ENCODE measurements at places on chromosomes 6 and 20.

- DNase-seq: no peak
Measured at GRCh38 chr20:54091120-54091480, 20.7 kb upstream of the BCAS1 start.

- peak; percentile 20 for DNase-seq
Measured at GRCh38 chr6:150072201-150072600, 3.3 kb upstream of the ULBP3 start.

- DNase-seq: no peak
Measured at GRCh38 chr20:58233393-58233792, 4.9 kb upstream of the ANKRD60 start.

DNA sequence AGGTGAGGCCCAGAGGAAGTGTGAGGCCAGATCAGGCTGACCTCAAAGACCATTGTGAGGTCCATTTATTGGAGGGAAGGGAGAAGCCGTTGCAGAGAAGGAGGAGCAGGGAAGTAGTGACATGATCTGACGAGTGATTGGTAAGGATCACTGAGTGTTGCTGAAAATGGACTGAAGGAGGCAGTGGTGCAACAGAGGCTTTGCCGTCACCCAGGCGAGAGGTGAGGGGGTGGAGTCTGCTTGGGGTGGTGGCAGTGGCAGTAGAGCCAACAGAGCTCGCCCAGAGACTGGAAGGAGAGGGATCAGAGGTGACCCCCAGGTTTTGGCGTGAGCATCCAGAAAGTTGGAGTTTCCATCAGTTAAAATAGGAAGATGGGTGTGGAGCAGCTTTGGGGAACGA is 67.9 kb upstream of the CLDN20 start:
- no peak for DNase-seq

GRCh38 chr20:34246126-34246626 is 5.0 kb downstream of the ASIP start:
- DNase-seq: no peak

- no peak for DNase-seq
Measured at GRCh38 chr6:27839626-27840475, 72.3 kb downstream of the OR2B2 start.

- no peak for DNase-seq
Measured at GRCh38 chr6:15338476-15338875, 92.6 kb downstream of the JARID2 start.

DNA sequence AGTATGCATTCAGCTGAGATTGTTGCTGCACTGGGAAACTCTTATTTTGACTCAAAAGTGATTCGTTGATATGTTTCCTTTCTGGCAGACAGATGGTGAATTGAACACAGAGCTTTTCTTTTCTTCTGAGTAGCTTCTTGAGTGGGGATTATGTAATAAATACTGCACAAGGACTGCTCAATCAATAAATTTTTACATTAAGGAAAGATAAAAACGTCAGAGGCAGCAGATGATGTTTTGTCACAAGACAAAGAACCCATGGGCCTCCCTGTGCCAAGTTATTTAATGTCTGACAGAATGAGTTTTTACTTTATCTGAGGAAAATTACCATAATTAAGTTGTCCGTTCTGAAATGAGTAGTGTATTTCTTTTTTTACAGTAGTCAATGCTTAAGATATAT is 460.3 kb downstream of the UTRN start:
- DNase-seq: no peak

- no peak for DNase-seq
Measured at GRCh38 chr6:9155836-9156235, 720.5 kb upstream of the SLC35B3 start.

GRCh38 chr6:127069659-127070279 is 48.7 kb upstream of the RSPO3 start:
- no peak for DNase-seq

- DNase-seq: no peak
Measured at GRCh38 chr6:82000551-82000950, 247.0 kb downstream of the IBTK start.

GRCh38 chr20:53706008-53706465 is 112.4 kb upstream of the ZNF217 start:
- DNase-seq: no peak

- no peak for DNase-seq
Measured at GRCh38 chr20:21344206-21344900, 41.2 kb downstream of the XRN2 start.

DNA sequence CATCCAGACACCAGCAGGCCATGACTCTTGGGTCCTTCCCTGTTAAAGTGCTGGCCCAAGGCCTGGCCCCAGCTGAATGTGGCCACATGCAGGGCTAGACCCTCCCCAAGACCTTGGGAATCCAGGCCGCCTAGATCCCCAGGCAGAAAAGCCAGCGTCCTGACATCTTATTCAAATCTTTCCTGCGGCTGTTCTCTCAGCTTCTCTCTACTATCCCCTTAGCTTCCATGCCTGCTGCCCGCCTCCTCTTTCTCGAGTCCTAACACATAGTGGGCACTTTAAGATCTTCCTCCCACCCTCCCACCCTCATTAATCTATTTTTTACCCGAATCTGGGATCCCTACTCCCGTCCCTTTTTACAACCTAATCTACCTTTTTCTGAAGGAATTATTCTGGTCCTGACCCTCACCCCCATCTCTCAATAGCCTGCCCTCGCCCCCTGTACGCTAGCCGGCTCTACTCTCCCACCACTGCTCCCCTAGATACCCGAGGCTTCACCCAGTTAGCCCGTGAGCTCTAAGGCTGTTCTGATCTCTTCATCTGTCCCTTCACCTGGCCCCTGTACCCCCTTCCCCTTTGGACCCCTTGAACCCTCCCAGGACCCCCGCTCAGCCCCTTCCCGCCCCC is at the start of gene CCHCR1:
CCHCR1 (minus strand) TSS at position 290 of the 627 bp plus-strand sequence; CDS start at position 88, 202 bp downstream.
- no peak for DNase-seq

DNA sequence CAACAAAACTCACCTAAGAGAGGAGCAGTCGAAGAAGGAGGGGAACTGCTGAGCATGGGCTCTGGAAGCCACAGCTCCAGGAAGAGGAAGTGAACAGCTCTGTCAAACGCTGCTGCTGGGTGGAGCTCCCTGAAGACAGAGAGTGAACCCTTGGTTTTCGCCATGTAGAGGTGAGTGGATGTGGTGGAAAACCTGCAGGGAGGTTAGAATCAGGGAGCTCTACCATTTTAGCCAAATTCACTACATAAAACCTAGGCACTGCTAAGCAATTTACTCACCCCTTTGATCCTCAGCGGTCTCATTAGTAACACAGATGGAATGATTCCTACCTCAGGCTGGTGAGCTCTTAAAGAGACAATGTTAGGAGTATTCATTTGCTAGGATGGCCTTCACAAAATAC is 19.4 kb upstream of the TFAP2A start:
- DNase-seq: no peak

DNA sequence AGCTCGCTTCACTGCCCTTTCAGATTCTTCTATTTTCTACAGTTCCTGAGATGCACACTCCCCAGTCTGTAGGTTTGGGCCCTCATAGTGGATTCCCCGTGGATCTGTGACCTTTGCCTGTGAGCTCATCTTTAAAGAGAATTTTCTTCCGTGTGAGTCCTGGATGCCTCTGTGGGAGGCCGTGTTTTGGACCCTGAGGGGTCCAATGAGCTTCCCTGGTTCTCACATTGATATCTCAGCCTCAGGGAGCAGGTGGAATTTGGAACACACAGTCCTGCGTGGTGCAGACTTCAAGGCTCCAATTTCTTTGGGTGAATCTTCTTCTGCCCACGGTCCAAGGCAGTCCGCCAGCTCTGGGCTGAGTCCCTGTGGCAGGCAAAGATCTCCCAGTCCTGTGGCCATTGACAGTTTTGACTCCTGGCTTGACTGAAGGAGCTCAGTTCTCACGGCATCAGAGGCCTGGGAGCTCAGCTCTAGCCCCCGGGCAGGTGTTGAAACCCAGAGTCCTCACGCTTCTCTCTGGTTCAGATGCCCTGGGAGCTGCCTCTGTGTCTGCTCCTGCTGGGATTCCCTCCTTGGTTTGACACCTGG is 61.0 kb downstream of the PSMG4 start:
- no peak for DNase-seq

- no peak for DNase-seq
Measured at GRCh38 chr6:130944486-130944885, 117.3 kb downstream of the SMLR1 start.

DNA sequence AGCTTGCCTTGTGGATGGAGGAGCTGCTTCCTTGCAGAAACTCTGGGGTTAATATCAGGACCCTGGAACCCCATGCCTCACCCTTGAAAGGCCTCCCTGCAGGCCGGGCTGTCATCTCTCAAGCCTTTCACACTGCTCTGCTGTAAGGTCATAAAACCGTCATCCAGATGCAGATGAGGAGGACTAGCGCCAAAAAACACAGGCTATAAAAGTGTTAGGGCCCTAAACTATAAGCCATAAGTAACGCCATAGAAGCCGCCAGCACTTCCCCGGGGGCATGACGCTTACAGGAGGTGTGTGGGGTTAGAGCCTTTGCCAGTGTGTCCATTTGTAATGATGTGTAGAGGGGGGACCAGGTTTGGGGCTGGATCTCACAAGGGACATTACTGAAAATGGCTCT is 47.6 kb downstream of the CDH4 start:
- no peak for DNase-seq

GRCh38 chr6:46255528-46255927 is 84.7 kb upstream of the ENPP5 start:
- no peak for DNase-seq

- DNase-seq: no peak
Measured at GRCh38 chr6:131572686-131573415, at the start of gene ARG1. ARG1 (plus strand) TSS chr6:131573226; CDS start chr6:131573283, 57 bp downstream.

All from T1000 (cell line).